ENCODE measurements at places on chromosomes 7 and 10.

DNA sequence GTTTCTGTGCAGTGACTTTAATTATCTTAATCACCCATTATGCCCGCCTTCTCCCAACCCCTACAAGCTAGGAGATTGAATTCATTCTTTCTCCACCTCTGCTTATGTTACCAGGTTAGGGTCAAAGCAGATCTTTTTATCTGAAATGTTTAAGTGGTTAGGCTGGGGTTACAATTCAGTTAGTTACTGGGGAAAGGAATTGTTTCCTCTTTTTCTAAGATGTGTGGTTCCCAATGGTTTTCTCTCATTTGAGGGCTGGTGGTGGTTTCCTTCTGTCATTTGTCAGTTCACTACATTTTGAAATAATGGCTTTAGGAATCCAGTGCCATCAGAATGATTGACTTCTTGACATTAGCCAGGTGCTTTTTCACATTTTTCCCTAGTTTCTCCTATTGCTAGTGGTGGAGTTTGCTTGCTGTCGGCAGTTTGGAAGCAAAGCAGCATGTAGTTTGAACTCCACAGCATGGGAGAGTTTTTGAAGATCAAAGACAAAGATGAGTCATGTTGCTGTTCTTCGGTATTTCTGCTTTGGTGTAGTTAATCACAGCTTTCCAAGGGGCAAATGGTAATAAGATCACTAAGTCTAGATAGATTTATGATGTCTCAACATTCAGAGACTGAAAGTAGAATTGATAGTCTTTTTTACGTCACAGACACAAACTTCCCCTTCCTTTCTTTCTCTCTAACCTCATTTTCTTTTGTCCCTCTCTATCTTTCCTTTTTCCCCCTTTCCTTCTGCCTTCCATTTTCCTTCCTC, 168.2 kb downstream of the SND1 start:
- peak; percentile 65 for DNase-seq

GRCh38 chr7:74343281-74344131, 54.3 kb downstream of the CLIP2 start:
- no peak for DNase-seq

DNA sequence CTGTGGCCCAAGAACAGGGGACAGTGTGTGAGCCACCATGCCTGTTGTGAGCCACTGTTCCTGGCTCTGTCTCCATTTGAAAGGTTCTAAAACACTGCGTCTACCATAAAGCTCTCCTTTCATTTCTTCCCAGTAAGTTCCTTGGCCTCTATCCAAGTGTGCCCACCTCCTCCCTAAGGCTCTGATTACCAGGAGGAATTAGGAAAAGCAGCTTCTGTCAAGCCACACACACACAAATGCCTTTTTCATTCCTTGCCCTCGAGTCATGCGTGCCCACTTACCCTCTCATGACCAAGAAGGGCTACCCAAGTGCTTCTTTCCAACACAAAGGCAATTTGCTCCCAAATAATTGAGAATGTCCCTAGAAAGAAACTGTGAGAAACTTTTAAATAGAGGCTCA, 70.8 kb upstream of the PARD3 start:
- DNase-seq: no peak

DNA sequence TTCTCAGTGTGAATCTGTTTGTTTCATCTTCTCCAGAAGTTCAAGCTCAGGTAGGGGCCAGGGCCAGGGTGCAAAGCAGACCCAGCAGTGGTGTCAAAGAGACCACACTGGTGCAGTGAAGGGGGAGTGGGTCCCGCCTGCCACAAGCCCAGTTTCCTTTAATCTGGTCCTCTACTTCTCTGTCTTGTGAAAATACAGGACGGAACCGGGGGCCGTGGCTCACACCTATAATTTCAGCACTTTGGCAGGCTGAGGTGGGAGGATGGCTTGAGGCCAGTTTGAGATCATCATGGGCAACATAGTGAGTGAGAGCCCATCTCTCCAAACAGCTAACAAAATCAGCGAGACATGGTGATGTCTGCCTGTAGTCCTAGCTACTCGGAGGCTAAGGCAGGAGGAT, 109.0 kb downstream of the SLIT1 start:
- DNase-seq: no peak

DNA sequence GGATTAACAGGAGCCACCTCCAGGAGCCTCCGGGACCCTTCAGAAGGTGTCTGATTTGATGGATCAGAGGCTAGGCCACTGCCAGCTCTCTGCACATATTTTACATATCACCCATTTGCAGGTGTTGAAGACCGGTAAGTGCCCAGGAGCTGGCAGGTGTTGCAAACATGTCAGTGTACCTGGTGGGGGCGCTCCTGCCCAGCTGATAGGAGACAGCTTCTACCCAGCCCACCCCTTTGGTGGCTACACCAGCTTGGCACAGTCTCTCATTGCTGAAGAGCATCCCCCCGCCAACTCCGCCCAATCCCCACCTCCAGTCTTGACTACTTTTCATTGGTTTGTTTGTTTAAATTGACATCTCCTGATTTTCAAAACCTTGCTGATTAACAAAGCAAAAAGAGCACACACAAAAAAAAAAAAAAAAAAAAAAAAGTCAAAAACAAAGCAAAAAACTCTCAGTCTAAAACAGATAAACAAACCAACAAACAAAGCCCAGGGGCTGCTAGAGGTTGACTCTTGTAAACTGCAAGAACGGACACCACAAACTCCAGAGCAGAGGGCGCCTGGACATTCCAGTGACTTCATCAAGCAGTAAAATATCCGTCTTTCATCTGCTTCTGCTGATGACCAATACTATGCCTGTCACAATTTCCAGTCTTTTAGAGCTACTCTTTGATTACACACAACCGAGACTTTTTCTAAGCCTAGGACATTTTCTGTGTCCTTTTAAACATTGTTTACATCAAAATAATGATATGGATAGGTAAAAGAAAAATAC, 275.3 kb downstream of the NRG3 start:
- DNase-seq: no peak

GRCh38 chr7:140059273-140060242, 3.2 kb downstream of the PARP12 start:
- no peak for DNase-seq

DNA sequence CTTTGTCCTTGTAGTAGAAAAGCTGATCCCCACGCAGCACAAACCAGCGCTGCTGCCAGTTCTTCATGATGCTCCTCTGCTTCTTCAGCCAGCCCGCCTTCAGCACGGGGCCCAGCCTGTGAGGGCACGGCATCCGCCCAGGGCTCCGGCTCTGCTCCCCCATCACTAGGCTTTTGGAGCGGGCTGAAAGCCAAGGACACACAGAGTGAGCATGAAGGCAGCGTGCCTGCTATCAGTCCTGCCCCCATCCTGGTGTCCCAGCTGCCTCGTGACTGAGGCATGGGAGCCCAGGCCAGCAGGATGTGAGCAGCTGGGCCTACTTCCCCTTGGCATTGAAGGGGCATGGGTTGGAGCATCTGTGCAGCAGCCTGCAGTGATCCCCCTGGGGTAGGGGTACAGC, 21.9 kb downstream of the ARHGAP22 start:
- DNase-seq: no peak

GRCh38 chr7:105457619-105458225, 64.3 kb downstream of the PUS7 start:
- DNase-seq: no peak

- no peak for DNase-seq
Measured at GRCh38 chr10:97863808-97864207, 14.2 kb downstream of the GOLGA7B start.

- no peak for DNase-seq
Measured at GRCh38 chr7:117384688-117385362, 42.5 kb downstream of the ASZ1 start.

DNA sequence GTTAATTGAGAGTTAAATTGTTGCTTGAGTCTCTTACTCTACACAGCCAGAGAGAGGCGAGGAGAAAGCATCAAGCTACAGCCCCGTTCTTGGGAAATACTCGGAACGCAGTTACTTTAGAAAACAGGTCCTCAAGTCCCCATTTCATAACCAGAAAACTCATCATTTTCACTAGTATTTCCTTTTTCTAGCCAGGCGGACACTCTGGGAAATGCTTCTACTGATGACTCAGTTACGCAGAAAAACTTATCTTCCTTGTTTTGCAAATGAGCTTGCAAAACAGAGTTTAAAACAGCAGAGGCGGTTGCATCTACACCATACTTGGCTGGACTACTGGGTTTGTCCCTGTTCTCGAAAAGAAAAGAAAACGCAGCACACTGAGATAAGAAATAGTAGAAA, 111.4 kb upstream of the FGFR2 start:
- peak; percentile 9 for DNase-seq

- no peak for DNase-seq
Measured at GRCh38 chr7:76347710-76348109, 11.1 kb downstream of the YWHAG start.

DNA sequence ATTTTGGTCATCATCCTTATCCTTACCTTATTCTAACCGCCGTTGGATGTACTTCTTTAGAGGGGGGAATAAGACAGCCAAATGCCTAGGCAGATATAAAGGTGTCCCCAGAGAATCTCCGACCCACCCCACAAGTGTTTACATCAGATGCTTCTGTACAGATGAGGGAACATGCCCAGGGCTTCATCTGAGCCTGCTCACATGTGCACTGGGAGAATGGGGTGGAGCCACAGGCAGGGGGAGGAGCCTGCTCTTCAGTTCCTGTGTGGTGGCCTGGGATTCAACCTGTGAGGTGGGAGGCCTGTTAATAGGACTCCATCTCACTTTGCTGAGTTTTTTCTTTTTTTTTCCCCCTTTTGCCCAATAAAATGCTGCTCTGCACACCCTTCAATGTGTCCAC, 27.6 kb upstream of the OPTN start:
- DNase-seq: no peak

- DNase-seq: no peak
Measured at GRCh38 chr7:98133181-98133580, 26.5 kb downstream of the LMTK2 start.

- no peak for DNase-seq
Measured at GRCh38 chr10:60082744-60083344, 176.5 kb upstream of the CCDC6 start.

DNA sequence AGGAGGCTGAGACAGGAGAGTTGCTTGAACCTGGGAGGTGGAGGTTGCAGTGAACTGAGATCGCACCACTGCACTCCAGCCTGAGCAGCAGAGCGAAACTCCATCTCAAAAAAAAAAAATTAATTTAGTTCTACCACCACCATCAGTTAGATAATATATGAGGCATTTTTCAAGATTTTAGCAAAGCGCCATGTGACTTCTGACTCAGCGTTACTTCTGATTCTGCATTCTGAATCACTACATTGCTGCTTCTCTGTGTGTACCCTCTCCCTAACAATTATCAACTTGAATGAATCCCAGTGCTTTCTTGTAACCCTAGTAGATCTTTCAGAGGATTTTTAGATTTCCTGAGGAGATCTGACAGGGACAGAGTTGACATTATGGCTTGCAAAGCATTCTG, 176.8 kb upstream of the SORCS1 start:
- DNase-seq: no peak

DNA sequence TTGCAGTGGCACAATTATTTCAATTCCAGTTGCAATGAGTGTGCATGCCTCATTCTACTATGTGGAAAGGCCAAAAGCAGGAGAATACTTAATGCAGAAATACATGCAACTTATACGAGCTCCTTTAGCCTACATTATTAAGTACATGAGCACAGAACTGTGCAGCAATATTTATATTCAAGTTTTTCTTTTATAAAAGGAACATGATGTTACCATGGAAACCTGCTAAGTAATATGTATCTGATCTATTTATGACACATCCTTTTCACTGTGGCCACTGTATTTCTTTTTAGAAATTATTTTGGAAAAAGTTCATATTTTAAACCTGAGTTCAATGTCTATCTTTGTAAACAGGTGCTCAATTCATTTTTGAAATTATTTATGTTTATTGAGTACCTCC, 88.9 kb downstream of the ELAPOR2 start:
- no peak for DNase-seq

DNA sequence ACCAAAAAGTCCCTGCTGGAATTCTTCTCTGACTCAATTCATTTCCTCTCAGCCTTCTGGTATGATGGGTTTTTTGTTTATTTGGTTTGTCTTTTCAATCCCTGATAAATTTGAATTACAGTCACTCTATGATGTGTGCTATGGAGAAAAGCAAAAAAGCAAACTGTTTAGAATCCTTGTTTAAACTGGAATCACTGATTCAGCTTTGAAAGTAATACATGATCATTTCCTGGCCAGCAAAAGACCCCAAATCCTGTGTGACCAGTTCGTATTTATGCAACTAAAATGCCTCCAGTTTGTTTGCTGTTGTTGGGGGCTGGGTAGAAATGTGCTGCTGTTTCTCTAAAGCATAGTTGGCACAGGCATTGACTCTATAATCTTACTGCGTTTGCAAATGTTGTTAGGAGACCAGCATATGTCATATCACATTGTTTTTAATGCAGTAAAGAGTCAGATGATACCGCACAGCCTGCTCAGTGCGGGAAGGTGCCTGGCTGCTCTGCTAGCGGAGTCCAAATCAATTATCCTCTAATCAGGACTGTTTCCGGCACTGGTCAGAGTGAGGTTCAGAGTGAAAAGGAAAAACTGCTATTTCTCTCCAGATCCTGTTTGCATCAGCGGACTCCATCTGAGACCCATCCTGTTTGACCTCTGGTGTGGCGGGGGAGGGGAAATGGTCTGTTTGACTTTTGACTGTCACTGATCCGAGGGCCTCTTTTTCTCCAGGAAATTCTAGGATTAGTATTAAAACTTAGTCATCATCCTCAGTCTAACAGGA, 40.6 kb upstream of the ADD3 start:
- no peak for DNase-seq

- DNase-seq: no peak
Measured at GRCh38 chr10:129833994-129834739, 129.9 kb downstream of the EBF3 start.

- no peak for DNase-seq
Measured at GRCh38 chr10:6101181-6101580, 12.3 kb downstream of the RBM17 start.

DNA sequence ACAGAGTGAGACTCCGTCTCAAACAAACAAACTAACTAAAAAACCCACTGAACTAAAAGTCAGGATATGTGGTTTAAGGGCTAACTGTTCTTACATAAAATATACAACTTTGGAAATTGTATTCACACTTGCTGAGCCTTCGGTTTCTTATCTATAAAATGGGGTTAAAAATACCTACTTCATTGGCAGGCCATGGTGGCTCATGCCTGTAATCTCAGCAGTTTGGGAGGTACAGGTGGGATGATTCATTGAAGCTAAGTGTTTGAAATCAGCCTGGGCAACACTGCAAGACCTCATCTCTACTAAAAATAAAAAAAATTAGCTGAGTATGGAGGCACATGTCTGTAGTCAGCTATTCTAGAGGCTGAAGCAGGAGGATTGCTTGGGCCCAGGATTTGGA, 115.4 kb upstream of the KLF6 start:
- DNase-seq: no peak

- DNase-seq: peak; percentile 23
Measured at GRCh38 chr7:139914306-139915267, 85.5 kb downstream of the TBXAS1 start.
